ENCODE measurements at places on chromosomes 1 and 21.

- DNase-seq, result no peak
These were observed 2.7 kb upstream of the FMO1 start for GRCh38 chr1:171245458-171246064.

- no peak for DNase-seq
These were observed 187.2 kb downstream of the PCP4 start for GRCh38 chr21:40054403-40054802.

DNA sequence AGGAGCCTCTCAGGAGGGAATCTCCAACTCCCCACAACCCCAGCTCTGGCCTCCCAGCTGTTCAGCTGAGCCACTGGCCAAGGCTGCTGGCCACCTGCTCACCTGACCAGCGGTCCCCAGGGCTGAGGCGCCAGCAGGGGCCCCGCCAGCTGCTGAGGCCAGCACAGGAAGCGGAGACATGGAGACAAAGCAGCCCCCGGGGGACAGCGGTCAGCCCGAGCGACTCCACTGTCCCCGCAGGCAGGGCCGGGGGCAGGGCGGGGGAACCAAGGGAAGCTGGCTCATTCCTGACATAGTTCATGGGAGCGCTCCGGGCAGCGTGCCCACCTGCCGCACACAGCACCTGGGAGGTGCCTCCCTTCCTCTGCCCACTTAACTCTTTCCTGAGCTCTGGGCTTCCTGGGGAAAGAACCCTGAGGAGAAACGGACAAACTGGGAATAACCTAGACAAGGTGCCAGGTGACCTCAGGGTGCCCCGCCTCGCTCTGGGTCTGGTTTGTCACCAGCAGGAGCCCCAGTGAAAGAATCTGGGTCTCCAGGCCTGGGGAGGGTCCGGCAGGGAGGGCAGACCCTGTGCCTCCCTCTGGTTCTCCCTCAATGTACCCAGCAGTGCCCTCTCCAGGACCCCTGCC, 10.7 kb downstream of the EPHA2 start:
- DNase-seq, result no peak

GRCh38 chr1:85569122-85569521, 11.4 kb upstream of the CCN1 start:
- no peak for DNase-seq

DNA sequence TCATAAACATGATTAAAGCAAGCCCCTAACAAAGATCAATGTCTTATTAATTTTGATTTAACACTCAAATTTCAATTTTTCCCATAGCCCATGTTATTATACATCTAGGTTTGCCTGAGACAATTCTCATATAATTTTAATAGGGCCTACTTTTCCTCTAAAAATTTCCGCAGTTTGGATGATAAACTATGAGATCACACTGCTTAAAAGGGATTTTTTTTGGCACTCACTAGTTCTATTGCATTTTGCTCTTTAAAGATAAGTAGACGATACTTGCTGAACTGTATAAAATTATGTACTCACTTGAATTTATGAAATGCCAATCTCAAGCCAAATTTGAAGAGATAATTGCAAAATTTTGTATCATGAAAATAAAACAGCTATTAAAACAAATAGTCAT, 480.4 kb upstream of the ZRANB2 start:
- no peak for DNase-seq

DNA sequence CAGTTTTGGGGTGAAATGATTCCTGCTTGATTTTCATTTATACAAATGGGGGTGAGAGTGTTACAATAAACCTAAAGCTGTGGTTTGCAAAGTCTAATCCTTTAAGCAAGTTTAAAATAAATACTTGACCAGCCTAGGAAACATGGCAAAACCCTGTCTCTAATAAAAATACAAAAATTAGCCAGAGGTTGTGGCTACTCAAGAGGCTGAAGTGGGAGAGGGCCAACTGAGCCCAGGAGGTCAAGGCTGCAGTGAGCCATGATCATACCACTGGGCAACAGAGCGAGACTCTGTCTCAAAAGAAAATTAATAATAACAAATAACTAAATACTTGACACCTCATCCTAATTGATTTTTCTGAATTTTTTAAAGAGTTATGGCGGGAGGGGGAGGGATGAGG, 110.8 kb downstream of the EIF4G3 start:
- DNase-seq, result no peak

DNA sequence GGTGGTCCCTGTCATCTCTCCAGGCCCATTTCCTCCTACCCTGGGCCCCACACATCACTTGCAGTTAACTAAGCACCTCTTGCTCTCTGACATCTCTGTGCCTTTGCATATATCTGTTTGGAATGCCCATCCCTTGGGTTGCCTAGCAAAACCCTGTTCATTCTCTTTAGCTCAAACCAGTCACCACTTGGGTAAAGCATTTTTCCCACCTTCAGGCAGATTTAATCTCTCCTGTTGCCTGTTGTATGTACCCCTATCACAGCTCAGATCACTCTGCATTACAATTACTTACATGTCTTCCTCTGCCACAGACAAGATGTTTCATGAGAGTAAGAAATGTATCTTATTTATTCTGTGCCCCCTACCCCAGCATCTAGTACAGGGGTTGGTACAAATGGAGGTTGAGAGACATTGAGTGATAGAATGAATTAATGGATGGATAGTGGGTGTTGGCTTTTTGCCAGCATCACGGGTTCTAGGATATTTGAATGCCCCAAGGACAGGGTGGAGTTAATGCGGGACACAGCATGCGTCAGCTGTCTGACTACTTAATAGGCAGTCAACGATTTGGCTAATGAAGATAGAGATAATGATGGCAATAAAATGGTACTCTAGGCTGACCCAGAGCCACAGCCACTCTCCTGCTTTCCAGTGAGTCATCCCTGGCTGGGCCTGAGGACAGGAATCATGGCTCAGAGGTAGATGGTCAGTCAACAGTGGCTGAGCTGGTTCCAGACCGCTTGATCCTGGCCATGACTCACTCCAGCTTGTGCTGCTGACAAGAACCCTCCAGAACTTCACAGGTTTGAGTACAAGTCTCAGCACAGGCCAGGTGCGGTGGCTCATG, 6.5 kb downstream of the NR0B2 start:
- DNase-seq, result no peak

DNA sequence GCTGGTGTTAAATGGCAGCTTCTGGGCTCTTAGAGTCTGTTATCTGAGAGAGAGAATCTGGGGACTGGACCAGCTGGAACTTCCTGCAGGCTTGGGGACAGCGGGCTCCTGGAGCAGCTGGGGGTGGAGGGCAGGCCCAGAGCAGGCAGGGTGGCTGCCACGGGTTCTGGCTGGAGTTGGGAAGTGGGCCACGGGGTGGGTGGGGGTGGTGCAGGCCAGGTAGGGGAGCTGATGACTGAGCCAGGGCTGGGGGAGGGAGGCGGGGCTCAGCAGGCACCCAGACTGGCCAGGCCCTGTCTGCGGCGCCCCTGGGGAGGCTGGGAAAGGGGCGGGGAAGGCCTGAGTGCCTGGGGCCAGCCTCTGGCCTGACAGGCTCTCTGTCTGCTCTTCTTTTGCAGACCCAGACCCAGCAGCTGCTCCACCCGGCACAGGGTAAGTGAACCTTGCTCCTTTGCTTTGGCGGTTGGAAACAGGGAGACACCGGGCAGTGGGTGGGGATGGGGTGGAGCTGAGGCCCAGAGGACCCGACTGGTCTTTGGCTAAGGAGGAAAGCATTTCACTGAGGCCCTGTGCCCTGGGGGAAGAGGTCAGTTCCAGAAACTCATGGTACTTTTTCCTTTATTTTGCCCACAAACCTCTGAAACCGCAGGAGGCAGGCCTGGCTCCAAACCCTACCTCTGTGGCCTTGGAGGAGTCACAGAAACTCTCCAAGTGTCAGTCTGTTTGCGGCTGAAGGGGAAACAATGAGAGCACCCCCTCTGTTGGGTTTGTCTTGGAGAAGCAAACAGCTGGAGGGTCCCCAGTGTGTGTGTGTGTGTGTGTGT, 48.8 kb downstream of the ARHGEF10L start:
- DNase-seq, result no peak

All from hypothalamus (tissue), 51 donors.